AG20443 (cell line): ENCODE measurements at places on chromosomes 13 and 19.

- DNase-seq: no peak
Measured at GRCh38 chr13:61086087-61086486, 329.6 kb downstream of the PCDH20 start.

DNA sequence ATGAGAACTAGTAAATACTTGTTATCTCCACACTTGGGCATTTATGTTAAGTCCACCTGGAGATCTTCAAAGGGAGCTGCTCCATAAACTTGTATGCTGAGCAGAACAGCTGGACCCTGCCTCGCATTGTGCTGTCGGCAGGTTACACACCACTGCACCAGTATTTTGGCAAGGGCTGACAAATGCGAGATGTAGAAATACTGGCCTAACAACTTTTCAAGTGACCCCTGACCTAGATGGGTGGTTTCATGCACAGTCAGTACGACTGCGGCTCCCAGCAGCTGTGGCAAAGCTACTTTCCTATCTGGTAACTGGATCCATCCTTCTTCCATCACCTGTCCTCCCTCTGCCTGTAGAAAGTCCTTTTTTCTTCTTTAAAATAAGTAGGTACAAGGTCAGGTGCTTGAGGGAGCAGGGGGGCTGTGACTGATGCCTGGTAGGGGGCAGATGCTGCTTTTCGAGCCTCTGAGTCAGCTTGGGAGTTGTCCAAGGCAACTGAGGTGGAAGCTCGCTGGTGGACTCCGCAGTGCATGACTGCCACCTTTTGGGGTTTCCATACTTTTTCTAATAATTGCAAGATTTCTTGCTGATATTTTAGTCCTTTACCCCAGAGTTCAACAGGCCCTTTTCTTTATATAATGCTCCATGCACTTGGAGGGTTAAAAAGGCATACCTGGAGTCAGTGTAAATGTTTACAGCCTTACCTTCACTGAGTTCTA, 86.8 kb downstream of the SLC25A15 start:
- DNase-seq: no peak

- no peak for DNase-seq
Measured at GRCh38 chr13:106570299-106570852, 2.4 kb upstream of the ARGLU1 start.

GRCh38 chr13:53182724-53183123, 154.1 kb downstream of the OLFM4 start:
- DNase-seq: no peak

DNA sequence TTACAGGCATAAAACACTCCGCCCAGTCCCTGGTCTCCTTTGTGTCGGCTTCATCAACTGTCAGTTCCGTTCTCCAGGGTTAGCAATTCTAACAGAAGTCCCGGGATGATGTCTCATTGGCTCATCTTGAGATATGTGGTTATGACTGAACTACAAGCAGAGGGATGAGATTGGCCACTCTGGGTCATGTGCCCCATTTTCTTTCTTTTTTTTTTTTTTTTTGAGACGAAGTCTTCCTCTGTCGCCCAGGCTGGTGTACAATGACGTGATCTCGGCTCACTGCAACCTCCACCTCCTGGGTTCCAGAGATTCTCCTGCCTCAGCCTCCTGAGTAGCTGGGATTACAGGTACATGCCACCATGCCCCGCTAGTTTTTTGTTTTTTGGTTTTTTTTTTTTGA, 95.4 kb upstream of the MRI1 start:
- no peak for DNase-seq

GRCh38 chr13:69389899-69390298, 717.7 kb upstream of the ATXN8OS start:
- no peak for DNase-seq

DNA sequence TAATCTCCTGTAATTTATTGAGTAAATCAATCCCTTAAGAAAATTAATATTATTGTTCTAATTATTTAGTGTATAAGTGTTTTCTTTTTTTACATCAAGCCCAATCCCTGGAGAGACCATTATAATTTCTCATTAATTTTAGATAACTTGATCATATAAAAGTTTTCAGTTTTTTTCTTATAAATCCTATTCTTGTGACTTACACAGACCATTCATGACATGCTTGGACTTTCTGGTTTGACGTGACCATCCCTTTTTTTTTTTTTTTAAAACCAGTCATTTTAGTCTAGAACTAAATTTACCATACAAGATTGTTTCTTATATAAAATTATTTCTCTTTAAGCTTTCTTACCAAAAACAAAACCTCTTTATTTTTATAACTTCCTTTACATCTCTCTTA, 5.4 kb upstream of the MTRF1 start:
- DNase-seq: no peak

DNA sequence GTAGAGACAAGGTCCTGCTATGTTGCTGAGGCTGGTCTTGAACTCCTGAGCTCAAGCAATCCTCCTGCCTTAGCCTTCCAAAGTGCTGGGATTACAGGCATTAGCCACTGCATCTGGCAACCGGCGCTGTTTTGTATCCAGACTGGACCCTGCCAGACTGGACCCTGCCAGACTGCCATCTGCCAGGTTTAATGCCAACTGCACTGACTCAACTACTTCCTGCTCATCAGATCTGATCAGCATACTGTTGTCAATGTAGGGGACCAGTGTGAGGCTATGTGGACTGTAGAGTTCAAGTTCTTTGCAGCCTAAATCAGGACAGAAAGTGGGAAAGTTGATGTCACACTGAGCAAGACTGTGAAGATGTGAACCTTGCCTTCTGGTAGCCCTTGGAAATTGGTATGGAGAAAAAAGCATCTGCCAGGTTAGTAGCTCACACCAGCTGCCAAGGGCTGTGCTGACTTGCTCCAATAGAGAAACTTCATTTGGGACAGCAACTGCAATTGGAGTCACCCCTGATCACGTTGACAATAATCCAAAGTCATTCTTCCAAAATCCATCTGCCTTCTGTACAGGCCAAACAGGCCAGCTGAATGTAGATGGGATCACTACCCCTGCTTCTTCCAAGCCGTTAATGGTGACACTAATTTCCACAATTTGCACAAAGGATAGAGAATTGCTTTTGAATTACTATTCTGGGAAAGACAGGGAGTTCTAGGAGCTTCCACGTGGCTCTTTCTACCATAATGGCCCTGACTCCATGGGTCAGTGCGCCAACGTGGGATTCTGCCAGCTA, 36.8 kb upstream of the ATP1A3 start:
- no peak for DNase-seq

- no peak for DNase-seq
Measured at GRCh38 chr13:69168436-69168835, 939.2 kb upstream of the ATXN8OS start.

DNA sequence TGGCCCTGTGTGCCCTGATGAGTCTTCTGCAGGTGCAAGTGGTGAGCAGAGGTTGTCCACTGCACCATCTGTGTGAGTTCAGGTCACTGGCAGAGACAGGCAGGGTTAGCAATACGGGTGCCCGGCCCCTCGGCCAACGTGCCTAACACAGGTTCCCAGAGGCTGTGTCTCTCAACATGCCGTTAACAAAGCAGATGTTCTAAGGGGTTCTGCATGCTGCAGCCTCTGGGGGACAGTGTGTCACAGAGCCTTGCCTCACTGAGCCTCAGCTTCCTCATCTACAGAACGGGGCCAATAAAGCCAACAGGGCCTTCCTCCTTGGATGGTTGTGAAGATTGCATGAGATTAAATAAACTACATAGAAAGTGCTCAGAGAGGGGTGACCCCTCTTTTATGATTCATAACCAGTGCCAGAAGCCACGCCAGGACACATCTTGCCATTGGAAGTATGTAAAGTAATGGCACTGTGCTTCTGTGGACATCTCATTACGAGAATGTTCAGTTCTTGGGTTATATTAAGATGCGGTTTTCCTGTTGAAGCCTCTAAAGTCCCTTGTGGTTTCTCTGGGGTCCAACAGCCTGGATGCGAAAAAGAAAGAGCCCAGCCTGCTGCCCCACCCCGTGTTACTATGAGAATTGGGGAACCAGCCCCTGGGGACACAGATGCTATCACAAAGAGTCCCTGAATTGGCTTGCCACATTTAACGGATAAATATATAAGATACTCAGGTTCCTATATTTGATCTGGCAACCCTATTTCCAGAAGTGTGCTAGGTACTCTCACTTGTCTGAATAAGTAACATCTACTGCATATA, 11.2 kb upstream of the ARHGEF18 start:
- no peak for DNase-seq

- DNase-seq: no peak
Measured at GRCh38 chr19:18063463-18063862, 23.3 kb downstream of the IL12RB1 start.

GRCh38 chr19:33208371-33208895, 14.3 kb downstream of the LRP3 start:
- no peak for DNase-seq

- no peak for DNase-seq
Measured at GRCh38 chr13:33353210-33353609, 67.7 kb upstream of the STARD13 start.

- DNase-seq: no peak
Measured at GRCh38 chr13:77028202-77028601, 1.2 kb upstream of the FBXL3 start.

DNA sequence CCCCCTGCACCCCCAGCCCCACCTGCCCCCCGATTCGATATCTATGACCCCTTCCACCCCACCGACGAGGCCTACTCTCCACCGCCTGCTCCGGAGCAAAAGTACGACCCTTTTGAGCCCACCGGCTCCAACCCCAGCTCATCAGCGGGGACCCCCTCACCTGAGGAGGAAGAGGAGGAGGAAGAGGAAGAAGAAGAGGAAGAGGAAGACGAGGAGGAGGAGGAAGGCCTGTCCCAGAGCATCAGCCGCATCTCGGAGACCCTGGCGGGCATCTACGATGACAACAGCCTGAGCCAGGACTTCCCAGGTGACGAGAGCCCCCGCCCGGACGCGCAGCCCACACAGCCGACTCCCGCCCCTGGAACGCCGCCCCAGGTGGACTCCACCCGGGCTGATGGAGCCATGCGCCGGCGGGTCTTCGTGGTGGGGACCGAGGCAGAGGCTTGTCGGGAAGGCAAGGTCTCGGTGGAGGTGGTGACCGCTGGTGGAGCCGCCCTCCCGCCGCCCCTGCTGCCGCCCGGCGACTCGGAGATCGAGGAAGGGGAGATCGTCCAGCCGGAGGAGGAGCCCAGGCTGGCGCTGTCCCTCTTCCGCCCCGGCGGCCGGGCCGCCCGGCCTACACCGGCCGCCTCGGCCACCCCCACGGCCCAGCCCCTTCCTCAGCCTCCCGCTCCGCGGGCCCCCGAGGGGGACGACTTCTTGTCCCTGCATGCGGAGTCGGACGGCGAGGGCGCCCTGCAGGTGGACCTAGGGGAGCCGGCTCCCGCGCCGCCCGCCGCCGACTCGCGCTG, 9.2 kb downstream of the SCAF1 start:
- DNase-seq: no peak

- peak; percentile 56 for DNase-seq
Measured at GRCh38 chr13:42041011-42041683, 7.3 kb upstream of the DGKH start.

DNA sequence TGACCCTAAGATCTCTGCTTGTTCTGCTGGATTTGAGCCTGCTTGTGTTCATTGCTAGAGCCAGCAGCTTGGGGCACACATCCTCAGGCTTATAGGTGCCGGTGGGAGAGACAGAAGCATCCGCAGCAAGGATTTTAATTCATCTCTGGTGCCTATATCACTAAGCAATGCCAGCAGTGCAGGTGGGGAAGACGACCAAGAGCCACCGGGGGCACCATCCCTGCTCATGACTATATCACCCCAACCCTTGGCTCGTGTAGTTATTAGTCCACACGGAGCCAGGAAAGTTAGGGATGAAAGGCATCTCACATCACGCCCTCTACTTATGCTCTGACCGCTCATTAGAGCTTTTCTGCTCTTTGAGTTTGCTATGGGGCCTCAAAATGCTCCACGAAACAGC, 298.2 kb downstream of the DCLK1 start:
- no peak for DNase-seq

DNA sequence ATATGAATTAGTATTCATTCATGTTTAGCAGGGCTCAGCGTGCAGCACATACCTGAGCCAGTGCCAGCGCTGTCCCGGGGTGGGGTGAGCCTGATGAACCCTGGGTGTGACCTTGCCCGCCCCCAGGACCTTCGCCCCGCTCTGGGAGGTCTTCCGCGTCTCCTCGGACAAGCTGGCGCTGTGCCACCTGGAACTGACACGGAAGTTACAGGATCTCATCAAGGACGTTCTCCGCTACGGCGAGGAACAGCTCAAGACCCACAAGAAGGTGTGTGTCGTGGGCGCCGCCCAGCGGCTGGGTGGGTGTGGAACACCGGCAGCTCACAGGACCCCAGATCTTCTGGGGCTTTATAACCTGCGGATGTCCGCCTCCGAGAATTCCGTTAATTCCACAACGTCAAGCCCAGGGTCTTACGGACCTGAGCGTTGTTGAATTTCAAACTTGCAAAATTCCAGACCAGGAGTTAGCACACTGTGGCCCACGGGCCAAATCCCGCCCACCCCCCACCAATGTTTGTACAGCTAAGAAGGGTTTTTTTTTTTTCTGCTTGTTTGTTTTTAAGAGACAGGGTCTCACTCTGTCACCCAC, 15.4 kb downstream of the FCHO1 start:
- peak; percentile 86 for DNase-seq

GRCh38 chr19:10625003-10625761, at the start of gene SLC44A2:
Gene SLC44A2 (plus strand): TSS chr19:10625553. CDS start chr19:10625634, 81 bp downstream.
- DNase-seq: peak; percentile 97
